ENCODE measurements at places on chromosomes 4 and X.

GRCh38 chrX:13131396-13132137 is 87.1 kb upstream of the FAM9C start:
- no peak for DNase-seq
- H3K27ac ChIP-seq, result peak overlapping the region; percentile 13
- peaks cover 4% of the 10 kb centered on the region for H3K4me1 ChIP-seq

DNA sequence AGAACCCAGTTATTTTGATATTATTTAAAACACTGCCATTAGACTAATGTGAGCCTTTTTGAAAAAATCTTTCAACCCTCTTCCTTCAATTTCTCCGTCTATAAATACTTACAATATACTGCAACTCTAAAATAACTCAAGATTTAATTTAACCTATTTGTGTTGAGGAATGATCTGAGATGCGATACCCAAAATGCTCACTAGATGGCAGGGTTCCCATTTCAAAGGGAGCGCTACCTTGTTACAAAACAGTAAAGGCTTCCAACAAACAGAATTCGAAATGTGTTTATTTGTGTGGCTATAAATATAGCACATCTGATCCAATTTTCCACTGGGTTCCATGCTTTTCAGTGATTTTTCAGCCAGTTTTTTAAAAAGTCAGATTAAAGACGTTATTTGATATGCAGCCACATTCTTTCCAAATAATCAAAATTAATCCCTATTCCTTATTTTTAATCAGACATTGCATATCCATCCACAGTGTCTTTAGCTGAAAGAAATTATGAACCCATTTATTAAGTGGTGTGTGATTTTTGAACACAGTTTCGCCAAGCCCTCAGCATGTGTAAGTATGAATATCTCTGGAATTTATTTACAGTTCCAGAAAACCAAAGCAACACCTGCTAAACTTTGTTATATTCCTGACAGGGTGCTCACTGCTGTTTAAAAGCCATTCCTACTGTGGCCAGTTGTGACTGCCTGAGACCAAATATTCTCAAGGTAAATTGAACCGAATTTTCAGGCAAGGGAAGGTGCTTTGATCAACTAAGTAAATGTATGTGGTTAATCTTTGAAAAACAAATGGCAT is 668.0 kb upstream of the LCORL start:
- no peak overlapping the region for H3K4me3 ChIP-seq
- DNase-seq, result peak; percentile 58
- no peaks in the 10 kb centered on the region for H3K27me3 ChIP-seq

GRCh38 chr4:4709736-4710135 is 149.7 kb upstream of the MSX1 start:
- H3K4me1 ChIP-seq, result no peaks in the 10 kb centered on the region
- no peak overlapping the region for H3K27ac ChIP-seq
- no peaks in the 10 kb centered on the region for H3K36me3 ChIP-seq
- DNase-seq, result no peak
- no peaks in the 10 kb centered on the region for H3K27me3 ChIP-seq
- no peak overlapping the region for H3K4me3 ChIP-seq

DNA sequence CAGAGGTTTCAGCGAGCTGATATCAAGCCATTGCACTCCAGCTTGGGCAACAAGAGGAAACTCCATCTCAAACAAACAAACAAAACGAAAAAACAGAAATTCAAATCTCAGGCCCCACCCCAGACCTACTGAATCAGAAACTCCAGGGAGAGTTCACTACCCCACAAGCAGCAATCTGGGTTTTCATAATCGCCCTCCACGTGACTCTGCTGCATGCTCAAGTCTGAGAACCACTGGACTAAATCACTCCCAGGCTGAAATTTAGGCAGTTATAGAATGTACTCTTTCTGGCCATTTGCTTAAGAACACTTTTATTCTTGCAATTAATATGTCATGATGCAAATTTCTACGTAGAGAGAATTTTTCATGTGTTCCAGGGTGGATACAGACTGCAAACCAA is 287.3 kb downstream of the USP46 start:
- no peaks in the 10 kb centered on the region for H3K4me1 ChIP-seq
- no peak overlapping the region for H3K27ac ChIP-seq
- H3K4me3 ChIP-seq, result no peak overlapping the region
- no peaks in the 10 kb centered on the region for H3K27me3 ChIP-seq
- no peak for DNase-seq

DNA sequence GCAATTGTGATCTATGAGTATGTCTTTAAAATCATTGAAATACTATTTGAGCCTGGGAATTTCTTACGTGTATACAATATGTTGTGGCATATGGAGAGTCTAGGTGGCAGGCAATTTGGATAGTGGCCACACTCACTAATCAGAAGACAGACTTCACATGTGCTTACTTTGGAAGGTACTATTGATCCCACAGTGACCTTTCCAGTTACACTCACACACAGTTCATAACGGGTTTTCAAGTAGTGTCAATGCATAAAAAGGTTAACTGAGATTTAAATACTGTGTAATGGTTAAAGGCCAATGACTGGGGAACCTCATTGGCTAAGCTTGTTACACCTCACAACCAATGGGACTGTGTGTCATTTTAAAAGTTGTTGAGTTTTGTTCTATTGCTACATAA is 783.2 kb downstream of the RPA4 start:
- no peaks in the 10 kb centered on the region for H3K4me1 ChIP-seq
- H3K27ac ChIP-seq, result no peak overlapping the region
- H3K36me3 ChIP-seq, result no peaks in the 10 kb centered on the region
- no peak overlapping the region for H3K4me3 ChIP-seq
- no peaks in the 10 kb centered on the region for H3K27me3 ChIP-seq

All from natural killer cell (primary cell).